ENCODE measurements at places on chromosomes 13 and 19.

GRCh38 chr19:23521471-23521870 is 126.2 kb upstream of the ZNF91 start:
- no peak for DNase-seq

DNA sequence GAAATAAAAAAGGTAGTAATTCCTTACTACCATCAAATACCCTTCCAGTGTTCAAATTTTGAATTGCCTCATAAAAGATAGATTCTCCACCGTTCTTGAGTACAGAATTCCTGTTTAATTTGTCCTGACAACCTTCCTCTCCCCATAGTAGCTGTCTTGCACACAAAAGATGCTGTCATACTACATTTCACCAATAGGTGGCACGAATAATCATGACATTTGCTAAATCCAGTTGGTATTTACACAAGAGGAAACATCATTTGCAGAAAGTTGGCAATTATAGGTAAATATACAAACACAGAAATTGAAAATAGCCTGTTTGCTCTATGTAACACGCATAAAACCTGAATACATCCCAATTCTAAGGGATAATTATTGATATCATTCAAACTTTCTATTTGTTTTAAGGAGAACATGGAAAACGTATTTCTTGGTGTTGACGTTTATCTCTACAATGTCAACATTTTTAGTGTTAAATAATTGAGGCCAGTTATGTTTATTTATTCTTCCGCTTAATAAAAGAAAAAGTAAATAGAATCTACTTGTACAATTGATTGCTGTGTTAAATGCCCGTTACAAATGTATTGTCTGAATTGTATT is 58.3 kb upstream of the CLDN10 start:
- peak; percentile 87 for DNase-seq

- no peak for DNase-seq
These were observed 254.4 kb upstream of the KLF12 start for GRCh38 chr13:74388626-74389025.

DNA sequence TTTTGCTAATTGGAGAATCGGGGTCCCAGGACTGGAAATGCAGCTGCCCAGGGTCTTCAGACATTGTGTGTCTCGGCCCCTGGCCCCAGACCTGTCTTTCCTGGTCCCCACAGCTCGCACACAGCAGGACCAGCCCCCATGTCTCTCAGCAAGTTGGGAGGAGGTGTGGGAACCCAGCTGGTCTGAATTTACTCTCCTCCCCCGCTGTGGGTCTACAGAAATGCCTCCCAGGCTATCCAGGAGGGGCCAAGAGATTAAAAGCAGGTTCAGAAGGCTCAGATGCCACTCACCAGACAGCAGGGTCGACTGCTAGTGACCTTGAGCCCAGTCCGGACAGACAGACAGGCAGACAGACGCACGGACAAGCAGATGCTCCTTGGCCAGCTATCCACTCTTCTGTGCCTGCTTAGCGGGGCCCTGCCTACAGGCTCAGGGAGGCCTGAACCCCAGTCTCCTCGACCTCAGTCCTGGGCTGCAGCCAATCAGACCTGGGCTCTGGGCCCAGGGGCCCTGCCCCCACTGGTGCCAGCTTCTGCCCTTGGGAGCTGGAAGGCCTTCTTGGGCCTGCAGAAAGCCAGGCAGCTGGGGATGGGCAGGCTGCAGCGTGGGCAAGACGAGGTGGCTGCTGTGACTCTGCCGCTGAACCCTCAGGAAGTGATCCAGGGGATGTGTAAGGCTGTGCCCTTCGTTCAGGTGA is at the start of gene DAND5:
Gene DAND5, plus strand, starts transcription at position 285 of the 697 bp plus-strand sequence. Its CDS starts 85 bp downstream, at position 370.
- DNase-seq = no peak

DNA sequence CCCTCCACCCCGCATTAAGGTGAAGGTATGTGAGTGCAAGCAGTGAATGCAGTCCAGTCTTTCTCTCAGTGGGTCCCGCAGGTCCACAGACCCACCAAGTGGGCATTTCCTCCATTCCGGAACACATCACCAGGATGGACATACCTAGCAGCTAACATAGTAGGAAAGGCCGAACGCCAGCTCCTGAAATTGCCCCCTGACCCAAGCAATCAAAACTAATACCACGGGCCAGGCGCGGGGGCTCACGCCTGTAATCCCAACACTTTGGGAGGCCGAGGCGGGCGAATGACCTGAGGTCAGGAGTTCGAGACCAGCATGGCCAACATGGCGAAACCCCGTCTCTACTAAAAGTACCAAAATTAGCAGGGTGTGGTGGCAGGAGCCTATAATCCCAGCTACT is 71.7 kb upstream of the VSTM2B start:
- DNase-seq = no peak

DNA sequence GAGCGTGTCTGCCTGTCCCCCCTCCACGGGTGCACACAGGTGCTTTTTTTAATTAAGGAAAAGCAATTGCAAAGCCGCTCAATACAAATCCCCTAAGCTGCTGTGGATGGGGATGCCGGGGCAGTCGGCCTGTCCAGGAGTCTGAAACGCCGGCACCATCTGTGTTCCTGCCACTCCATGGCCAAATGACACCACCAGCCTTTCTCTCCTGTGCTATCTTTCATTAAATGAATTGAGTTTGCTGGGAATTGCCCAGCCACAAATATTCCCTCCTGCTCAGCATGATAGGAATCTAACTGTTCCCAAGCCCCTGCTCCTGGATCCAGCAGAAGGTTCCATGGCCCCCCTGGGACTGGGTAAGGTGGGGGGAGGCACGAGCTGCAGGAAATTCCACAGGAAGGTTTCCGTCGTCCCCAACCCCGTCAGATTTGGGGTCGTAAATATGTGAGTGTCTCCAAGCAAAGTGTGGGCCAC is 139.2 kb downstream of the KDM4B start:
- no peak for DNase-seq

Data from cardiac fibroblast (primary cell).